ENCODE measurements at places on chromosomes 16 and 17.

- DNase-seq = no peak
Observed at GRCh38 chr17:34400301-34400931, 37.4 kb upstream of the CCL1 start.

DNA sequence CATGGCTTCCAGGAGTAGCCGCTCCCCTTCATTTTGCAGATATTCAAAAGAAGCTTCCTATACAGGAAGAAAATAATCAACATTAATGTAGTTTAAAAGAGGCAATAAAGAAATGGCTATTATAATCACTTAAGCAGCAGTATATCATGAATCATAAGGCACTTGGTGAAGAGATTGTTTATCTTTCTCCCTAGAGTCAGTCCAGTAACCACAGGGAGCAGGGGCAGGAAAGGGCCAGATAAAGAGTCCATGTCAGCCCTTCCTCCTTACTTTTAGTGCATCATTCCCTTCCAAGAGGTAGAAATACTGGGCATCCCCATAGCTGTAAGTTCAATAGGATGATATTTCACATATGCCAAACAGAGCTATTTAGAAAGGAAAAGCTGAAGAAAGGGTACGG, 184.6 kb upstream of the C17orf78 start:
- no peak for DNase-seq

DNA sequence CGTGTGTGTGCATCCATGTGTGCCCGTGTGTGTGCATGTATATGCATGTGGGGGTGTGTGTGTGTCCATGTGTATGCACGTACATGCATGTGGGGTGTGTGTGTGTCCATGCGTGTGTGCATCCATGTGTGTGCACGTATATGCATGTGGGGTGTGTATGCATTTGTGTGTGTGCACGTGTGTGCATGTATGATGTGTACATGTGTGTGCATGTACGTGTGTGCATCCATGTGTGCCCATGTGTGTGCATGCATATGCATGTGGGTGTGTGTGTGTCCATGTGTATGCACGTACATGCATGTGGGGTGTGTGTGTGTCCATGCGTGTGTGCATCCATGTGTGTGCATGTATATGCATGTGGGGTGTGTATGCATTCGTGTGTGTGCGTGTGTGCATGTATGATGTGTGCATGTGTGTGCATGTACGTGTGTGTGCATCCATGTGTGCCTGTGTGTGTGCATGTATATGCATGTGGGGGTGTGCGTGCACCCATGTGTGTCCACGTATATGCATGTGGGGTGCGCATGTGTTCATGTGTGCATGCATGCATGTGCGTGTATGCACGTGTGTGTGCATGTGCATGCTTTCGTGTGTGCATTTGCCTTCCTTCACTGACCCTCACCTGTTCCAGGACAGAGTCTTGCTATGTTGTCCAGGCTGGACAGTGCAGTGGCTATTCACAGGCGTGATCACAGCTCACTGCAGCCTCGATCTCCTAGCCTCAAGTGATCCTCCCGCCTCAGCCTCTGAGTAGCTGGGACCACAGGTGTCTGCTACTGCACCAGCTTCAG, 129.6 kb upstream of the TNRC6C start:
- DNase-seq = no peak

DNA sequence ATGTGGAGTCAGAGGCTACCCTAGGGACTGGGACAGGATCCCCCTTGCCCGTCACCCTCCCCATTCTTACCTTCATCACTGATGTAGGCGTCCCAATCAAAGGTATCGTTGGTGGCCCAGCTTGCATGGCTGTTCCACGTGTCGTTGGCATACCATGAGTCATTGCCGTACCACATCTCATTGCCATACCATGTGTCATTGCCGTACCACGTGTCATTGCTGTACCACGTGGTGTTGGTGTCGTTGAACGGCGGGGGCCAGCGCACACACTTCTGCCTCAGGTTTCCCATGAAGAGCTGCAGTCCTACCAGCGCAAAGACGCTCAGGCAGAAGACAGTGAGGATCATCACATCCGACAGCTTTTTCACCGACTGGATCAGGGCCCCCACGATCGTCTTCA, 4.8 kb downstream of the SCN4A start:
- DNase-seq = no peak

DNA sequence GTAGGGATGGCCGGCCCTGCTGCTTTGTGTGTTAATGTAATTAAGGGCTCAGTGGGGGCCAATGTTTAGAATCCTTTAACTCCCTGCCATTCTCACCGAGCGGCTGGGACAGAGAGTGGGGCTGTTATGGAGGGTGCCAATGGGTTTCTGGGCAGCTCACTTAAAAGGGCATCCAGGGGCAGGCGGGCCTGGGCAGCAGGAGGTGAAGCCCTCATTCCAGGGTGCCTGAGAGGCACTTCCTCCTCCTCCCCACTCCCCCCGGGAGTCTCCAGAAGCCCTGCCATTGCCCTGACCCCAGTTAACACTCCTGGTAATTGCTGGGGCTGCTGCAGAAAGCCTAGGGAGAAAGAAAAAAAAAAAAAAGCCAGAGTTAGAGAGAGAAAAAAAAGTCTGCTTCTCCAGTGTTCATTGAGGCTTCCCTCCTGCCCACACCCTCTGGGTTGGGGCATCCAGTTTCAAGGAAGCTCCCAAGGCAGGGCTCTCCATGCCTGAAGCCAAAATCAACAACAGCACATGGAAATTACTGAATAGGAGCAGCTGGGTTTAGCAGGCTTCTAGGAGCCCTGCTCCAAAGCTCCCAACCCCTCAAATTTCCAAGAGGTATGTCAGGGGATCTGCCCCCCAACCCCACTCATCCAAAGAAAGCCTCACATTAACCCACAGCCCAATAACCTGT, 28.0 kb downstream of the CUEDC1 start:
- no peak for DNase-seq

DNA sequence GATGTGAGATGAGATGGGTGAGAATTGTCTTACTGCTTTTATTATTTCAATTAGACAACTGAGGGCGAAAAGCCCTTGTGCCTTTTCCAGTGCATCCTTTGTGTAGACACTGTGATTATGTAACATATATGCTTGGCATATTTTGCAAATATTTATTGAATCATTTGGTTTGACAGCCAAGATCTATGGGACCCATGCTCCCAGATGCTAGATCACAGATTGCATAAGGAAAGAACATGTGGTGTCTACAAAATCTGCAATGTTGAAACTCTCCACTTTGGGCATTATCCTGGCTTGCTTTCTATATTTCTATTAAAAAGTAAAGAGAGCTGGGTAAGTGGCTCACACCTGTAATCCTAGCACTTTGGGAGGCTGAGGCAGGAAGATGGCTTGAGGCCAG, 4.8 kb upstream of the COG1 start:
- DNase-seq = no peak

- no peak for DNase-seq
Observed at GRCh38 chr17:58382108-58382871, 30.3 kb upstream of the SUPT4H1 start.
